ENCODE measurements at places on chromosomes 13 and 19.
A peak's percentile ranks its signal among the peaks of the same experiment; 100 is the strongest.

GRCh38 chr19:5031231-5032100 is 62.6 kb downstream of the KDM4B start:
- DNase-seq: peak; percentile 75

DNA sequence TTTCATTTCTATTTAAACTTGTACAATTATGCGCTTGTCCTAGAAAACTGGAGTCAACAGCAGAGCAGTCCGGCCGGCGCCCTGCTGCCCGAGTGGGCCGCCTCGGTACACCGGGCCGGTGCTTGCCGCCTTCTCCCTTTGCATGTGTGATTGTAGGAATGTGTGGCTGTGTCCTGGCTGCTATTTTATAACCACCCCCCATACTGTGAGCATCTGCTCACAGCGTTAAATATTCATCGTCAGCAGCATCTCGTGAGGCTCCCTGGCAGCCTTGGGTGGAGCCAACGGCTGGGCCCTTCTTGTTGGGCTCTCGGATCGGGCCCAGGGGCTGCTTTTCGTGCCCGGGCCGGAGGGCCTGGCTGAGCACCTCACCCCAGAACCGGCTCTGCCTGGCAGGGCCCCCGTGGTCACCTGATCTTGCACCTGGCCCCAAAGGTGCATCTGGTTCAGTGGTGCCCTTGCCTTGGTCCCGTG is 10.6 kb downstream of the PIAS4 start:
- no peak for DNase-seq

- DNase-seq: no peak
These were observed 221.0 kb downstream of the EFNB2 start for GRCh38 chr13:106314417-106314816.

- peak; percentile 38 for DNase-seq
These were observed 850 bp downstream of the KLF5 start for GRCh38 chr13:73059460-73060250.

DNA sequence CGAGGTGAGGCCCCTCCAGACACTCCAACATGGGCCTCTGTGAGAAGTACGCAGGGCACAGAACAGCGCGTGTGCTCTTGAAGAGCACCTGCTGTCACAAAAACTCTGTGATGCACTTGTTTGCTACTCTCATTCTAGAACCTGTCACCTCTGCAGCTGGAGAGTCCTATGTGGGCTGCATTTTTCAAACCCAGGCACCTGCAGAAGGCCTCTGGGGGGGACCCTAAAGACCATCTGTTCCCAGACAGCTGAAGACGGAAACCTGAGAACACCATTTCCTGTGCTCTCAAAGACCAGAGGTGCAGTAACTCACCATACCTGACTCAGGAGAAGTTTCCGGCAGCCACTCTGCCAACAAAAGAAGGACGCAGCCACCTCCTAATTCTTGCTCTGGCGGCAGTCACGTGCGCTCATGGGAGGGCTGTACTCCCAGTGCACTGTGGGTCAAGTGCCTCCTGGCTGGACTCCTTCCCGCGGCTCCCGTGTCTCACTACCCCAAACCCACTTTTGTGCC is 28.1 kb downstream of the RANBP3 start:
- no peak for DNase-seq

DNA sequence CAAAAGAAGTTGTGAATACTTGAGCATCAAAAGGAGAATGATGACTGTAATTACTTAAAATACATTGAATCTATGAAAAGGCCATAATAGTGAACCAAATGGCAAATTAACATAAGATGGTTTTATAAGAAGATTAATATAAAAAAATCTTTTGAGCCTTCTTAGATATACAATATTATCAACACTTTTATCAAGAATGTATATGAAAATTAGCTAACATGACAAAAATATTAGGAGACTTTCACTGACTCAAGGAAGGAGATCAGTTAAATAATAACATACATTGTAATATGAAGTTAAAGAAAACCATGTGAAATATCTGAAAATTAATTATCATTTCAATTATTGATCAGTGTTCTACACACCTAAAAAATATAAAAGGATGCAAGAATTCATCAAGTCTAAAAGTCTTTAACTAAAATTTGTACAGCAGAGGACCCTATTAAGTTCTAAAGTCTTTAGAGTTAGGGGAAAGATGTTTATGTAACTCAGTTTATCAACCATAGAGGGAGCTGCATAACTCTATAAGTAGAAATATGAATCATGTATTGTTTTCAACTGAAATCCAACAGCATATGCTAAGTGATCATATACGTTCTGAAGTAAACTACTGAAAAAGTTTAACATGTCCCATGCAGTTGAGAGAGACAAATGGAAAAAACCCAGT is 756.1 kb upstream of the MIR17HG start:
- DNase-seq: no peak

DNA sequence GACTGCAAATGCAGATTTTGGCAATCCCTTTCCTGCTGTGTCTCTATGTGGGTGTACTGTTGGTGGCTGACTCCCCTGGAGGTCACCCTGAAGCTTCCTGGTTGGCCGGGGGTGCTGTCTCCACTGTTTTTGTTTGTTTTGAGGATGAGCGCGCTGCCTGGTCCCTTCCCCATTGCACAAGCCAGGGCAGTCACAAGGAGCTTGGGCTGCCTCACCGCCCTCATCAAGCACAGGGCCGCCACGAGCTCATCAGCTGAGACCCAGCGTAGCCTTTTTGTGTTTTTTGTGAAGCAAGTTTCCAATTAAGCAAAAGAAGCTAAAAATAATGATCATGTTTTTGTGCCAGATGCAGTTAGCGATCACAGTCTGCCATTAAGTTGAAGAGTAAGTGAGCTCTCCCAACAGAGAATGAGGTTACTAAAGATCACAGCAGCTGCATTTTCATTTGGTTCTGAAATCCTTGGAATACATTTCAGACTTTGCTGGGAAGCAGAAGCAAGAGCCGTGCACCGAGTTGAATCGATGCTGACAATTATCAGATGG is 57.8 kb downstream of the GGACT start:
- no peak for DNase-seq

DNA sequence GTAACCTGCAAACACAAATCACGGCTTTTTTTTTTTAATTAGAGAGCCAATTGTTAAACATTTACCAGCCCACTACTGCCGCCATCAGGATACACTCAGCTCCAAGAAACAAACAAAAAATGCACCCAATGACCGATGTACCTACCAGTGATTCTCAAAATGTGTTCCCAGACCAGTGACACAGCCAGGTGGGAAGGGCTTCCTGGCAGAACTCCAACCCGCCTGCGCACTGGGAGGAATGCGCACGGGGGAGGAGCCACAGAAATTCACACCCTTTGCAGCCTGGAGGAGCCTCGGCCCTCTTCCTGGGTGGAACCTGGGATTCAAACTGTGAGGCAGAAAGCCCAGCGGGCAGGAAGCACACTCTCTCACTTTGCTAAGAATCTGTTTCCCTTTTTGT is 255.9 kb downstream of the TBC1D4 start:
- DNase-seq: no peak

GRCh38 chr19:41843371-41843770 is 1.1 kb downstream of the LYPD4 start:
- DNase-seq: no peak

DNA sequence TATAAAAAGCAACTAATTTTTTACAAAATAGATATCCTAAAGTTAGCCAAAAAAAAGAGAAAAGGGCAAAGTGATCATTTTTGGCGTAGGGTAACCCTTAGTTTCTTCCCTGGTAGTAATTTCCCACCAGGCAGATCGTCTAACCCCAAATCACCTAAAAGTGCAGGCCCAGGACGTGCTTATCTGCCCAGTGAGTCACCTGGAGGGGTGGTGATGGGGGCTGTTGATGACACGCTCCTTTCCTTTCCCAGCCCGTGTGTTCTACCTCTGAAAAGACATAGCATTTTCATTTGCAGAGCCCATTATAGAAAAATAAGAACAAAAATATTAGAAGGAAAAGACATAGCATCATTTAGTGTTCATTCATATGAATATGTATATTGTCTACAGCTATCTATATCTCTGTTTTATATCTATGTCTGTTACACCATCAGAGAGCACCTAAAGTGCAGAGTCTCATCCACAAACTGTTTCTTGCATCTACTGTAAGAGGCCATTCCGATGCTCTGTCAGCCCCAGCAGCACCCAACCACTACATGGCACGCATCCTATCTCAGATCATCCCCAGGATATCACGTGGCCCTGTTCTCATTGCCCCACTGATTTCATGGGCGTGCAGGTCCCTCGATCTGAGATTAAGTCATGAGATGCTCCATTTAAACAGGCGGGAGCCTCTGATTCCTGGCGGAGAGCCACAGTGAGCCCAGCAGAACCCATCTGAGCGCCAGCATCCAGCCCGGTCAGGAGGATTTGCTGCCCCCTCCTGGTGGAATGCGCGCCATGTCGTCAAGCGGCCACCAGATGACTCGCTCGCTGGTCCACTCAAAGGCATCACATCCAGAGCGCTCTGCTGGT is 8.5 kb upstream of the LILRB3 start:
- DNase-seq: peak; percentile 74

- no peak for DNase-seq
These were observed 20.5 kb downstream of the VASP start for GRCh38 chr19:45527731-45528130.

DNA sequence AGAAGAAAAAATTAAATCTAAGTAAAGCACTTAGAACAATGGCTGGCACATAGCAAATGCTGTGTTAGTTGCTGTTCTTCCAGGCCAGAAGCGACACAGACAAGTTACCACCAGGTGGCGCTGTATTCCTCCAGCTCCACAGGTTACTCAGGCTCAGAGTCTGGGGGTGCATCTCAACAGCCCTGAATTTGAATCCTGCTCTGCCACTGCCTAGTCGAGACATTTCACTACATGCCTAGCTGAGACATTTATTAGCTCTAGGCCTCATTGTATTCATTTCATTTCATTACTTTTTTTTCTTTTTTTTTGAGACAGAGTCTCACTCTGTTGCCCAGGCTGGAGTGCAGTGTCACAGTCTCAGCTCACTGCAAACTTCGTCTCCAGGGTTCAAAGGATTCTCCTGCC is 16.4 kb upstream of the CYP2B6 start:
- DNase-seq: peak; percentile 57

DNA sequence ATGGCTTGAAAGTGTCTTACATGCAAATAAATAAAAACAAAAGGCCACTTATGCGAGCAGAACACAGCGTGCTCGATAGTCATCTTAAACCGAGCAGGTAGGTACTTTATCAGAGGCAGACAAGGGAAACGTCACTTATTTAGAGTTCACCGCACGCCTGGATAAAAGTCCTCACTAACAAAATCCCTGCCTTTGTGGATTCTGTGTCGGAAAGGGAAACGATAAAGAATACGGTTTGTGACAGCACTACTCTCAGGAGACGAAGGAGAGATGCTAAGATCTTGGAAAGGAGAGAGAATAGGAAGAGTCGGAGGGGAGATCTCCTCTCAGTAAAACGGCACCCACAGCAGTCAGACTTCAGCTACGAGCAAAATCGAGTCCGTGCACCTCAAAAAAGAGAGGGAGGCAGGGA is 581 bp downstream of the RCBTB1 start:
- peak; percentile 5 for DNase-seq

GRCh38 chr13:42696191-42696590 is 85.2 kb upstream of the FAM216B start:
- DNase-seq: no peak

GRCh38 chr19:49713236-49713845 is 22.4 kb downstream of the CPT1C start:
- no peak for DNase-seq

DNA sequence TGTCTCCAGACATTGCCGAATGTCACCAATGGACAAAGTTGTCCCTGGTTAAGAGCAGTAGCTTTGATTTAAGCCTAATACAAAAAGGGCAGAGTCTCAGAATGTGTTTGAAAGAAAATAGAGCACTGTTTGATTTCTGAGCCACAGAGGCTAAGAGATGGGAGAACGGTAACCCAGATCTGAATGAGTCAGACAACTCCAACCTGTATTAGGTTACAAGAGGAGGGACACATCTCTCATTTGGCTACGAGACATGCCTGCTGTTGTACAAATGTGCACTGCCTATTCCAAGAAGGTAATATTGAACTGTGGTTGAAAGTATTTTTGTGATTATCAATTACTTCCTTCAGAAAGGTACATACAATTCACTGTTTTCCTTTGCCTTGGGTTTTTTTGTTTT is 4.9 kb upstream of the HSPH1 start:
- no peak for DNase-seq

DNA sequence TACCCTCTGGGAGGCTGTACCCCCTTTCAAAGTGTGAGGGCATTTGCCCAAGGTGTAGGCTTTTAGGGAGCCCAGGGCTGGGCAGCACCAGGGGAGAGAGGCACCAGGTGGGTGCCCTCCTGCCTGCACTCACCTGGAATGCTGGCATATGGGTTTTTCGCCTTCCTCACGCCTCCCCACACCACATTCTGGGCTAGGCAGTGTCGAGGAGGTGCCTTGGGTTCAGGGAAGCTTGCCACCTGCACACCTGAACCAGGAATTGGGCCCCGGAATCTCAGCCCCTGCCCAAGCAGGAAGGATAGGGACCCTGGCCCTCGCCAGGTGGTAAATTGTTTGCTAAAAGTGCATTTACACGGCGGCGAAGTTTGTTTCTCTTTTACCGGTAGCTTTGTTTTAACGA is 5.1 kb upstream of the TSHZ3 start:
- DNase-seq: no peak

- no peak for DNase-seq
These were observed 421.0 kb upstream of the TSHZ3 start for GRCh38 chr19:31770223-31770622.

DNA sequence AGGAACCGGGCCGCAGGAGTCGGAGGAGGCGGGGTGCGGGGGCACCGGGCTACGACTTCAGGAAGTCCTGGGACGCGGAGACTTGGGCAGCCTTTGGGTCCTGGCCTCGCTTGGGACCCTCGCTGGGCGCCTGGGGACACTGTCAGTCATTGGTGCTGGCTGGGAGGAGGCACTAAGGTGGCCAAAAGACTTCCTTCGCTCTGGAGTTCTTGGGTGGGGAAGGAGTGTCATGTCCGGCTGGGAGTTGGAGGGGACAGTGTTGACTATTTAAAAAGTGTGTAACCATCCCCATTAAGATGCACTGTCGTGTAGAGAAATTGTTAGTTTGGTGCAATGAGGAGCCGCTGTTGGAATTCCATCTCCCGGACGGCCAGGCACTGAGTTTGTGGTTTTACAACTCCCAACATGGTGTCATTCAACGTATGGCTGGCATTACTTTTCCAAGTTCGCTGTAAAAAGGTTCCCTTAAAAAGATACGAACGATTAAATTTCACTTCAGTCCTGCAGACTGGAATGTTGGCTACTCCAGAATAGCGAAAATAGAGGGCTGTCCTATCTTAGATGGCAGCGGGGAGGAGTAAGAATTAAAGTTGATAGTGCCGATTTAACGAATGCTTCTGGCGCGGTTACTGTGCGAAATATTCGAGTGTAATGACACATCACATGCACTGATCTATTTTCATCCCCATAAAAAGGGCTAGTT is 776 bp downstream of the DNAJC3 start:
- peak; percentile 11 for DNase-seq

All from hindlimb muscle (tissue), 1 donor.